Skin of body (tissue), 3 donors: ENCODE measurements at places on chromosomes 13 and 19. TPM values are rescaled to one million over a fixed set of nuclear protein-coding genes. Genes with fewer than 3 reads are reported as not detected.
A peak's percentile ranks its signal among the peaks of the same experiment; 100 is the strongest.

Gene DCT
- 28.3 TPM for total RNA-seq

- no peak for DNase-seq
Measured at GRCh38 chr19:38291855-38292254, 12.2 kb upstream of the C19orf33 start.

DNA sequence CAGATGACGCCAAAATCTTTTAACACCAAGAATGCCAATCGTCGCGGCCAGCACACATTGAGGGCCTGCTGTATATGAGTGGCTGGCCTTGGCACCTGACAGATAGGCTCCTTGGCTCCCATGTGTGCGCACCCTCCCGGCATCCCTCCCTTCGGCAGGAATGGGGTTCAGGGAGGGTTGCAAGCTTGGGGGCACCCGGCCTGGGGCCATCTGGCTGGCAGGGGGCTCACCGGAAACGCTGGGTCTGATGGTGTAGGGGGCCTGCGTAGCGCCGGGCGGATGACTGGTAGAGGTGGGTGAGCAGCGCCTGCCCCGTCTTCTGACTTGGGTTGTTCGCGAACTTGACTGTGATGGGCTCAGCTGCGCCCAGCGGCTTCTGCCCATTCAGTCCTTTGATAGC, 22.4 kb downstream of the PRKCSH start:
- DNase-seq = no peak

- DNase-seq = no peak
Measured at GRCh38 chr19:3231288-3231687, 6.8 kb downstream of the CELF5 start.

DNA sequence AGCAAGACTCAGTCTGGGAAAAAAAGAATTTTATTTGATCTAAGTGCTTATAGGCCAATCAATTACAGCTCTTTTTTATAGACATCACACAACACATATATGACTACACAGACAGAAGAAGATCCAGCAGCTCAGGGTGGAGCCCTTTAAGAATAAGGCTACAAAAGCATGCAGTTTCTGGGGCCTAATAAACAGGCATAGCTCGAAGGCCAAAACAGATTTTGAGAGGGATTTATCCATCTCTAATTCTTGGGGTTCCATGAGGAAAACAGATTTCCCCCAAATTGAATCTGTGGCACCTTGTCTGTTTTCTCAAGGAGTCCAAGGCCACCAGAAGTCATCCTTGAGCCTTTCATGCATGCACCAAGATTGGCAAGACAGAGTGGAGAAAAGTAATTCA, 3.9 kb upstream of the ZNF550 start:
- DNase-seq = no peak

DNA sequence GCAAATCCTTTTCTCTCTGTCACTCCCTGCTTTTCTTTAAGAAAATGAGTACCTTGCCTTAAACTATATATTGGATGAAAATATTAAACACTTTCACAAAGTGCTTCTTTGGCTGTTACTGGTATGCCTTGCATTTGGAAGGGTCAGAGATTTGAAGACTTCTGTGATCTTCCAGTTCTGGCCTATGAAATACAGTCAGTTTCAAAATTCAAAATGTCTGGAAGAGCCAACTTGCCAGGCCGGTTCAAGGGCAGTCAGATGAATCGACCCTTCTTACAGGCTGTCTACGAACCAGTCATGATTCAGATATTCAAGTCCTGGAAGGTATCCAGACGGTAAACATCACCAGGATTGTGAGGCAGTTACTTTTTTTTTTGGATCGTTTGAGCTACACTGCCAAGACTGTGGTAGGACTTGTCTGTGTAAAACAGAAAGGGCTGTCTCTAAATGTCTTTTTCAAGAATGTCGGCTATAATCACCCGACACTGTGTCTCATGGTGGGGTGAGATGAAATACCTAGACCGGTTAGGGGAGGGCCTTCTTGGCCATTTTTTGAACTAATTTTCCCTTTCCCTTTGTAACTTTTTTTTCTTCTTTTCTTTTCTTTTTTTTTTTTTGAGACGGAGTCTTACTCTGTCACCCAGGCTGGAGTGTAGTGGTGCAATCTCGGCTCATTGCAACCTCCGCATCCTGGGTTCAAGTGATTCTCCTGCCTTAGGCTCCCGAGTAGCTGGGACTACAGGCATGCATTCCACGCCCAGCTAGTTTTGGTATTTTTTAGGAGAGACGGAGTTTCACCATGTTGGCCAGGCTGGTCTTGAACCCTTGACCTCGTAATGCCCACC, 11.2 kb downstream of the ACTN4 start:
- DNase-seq = peak; percentile 80

Gene A1BG
- 5.1 TPM for total RNA-seq

Gene ZNF730
- 6.8 TPM for total RNA-seq

GRCh38 chr13:27404680-27405079, 19.7 kb upstream of the GTF3A start:
- no peak for DNase-seq

DNA sequence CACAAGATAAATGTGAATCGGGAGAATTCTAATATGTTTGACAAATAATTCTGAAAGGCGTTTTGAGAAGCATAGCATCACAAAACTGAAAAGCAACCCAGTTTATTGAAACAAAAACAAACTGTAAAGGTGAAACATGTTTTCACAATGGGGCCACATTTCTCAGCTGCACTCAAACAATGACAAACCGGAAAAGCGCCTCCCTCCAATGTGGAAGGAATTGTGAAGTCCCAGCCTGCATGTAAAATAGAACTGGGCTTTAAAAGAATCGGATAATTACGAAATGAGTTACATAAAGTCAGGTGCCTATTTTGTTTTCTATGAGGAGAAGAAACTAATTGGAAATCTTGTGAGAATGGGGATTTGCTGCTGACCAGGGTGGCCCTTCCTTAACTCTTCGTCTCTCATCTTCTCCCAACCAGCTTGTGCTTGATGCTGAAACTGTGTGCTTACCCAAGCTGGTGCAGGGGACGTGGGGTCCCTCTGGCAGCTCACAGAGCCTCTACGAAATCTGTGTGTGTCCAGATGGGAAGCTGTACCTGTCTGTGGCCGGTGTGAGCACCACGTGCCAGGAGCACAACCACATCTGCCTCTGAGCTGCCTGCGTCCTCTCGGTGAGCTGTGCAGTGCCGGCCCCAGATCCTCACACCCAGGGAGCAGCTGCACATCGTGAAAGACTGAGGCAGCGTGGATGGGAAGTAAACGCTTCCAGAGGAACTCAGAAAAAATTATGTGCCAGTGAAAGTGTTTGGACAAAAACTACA, 109.4 kb downstream of the SACS start:
- DNase-seq = peak; percentile 7

DNA sequence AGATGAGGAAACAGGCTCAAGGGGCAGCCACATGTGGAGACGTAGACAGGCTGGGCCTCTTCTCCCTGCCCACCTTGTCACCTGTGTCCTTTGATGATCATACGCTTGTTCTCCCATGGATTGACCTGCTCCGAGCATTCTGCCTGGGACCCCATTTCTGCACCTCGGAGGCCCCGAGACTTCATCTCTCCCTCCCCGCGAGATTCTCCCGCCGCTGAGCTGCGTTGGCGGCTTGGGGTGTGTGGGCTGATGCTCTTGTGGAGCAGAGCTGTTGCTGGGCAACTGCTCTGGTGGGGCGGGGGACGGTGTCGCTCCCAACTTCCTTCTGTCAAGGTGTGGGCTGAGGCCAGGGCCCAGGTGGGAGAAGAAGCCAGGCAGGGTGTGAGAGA, 22.1 kb downstream of the MAST3 start:
- no peak for DNase-seq

DNA sequence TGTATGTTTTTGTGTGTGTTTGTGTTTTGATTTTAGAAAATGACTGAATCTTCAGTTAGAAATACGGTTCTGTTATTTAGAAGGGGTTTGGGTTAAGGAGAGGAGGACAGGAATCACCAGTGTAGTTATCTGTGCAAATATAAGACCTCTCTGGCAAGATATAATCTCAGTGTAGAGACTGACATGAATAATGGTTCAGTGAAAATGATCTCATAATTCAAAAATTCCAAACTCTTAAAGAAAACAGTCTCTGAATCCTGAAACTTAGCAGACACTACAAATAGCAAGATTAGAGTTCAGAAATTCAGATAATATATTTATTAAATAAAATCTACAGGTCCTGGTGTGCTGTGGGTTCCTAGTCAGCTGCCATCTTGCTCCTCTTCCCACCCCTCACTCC, 73.5 kb downstream of the PDS5B start:
- no peak for DNase-seq

Gene CILP2
- 0.49 TPM for total RNA-seq

DNA sequence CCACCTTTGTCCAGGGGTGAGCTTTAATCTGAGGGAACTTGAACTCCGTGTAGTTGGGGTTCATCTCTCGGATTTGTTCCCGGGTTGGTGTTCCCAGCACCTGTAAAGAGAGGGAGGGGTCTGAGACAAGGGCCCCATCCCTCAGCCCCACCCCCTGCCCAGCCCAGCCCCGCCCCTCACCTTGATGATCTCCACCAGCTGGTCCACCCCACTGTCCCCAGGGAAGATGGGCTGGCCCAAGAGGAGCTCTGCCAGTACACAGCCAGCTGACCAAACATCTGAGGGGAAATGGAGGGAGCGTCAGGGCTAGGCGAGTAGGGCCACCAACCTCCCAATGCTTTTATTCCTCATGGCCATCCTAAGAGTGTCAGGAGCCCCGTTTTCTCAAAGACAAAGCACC, 9.3 kb downstream of the GSK3A start:
- no peak for DNase-seq

DNA sequence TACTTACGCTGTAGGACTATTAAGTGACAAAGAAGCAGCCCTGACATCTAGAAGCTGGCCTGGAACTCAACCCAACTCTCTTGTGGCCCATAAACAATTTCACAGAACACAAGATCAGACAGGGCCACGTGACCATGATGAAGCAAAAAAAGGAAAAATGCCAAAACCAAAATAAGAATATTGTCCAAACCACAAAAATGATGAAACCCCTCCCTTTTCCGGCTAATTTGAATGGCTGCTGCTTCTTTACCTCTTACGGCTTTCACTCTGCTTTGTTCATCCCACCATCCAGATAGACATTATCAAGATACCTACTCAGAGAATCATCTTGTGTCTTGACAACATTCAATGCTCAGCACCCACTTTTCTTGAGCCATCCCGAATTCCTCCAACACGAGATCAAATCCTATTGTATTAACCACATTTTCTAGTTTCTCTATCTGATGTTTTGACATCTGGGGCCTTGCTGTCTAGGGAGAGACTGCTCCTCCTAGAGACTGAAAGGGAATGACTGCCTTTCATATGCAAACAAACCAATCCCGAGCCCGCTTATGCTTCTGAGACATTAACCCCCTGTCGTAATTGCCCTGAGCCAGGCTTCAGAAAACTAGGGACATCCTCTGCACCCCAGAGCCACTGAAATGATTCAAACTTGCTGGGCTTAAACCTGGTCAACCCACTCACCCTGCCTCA, 186.3 kb downstream of the TDRD3 start:
- DNase-seq = peak; percentile 64

DNA sequence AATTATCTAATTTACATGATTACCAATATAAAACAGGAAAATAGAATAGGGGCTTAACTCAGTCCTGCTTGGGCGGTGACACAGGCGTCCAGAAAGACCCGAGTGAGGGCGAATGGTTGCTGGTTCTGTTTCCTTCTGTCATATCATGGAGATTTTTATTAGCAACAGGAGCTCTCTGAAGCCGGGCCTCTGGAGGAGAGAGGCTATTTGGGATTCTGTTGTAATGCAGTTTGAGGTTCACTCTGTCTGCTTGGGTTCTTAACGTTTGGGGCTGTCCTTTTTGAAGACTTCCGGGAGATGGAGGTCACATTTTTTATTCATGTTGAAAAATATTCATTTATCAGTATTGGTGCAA, 115.7 kb upstream of the ZNF536 start:
- DNase-seq = no peak

GRCh38 chr19:7869910-7870511, 4.2 kb downstream of the PRR36 start:
- no peak for DNase-seq

DNA sequence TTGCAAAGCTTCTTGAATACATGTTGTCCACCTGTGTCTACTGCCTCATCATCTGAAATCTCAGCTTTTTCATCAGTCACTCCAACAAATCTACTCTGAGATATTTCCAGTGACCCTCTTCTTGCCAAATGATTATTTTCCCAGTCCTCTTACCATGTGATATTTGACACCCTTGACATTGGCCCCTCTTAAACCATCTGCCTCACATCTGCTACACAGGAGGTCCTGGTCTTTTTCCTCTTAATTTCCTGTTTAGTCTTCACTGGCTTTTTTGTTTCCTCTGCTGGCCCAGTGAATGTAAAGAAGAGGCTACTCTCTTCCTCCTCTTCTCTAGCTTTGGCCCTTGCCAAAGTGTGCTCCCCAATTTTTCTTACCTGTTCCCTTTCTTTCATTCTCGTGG, 218.7 kb downstream of the DNAJC15 start:
- DNase-seq = no peak

- no peak for DNase-seq
Measured at GRCh38 chr19:10295305-10295846, 5.6 kb downstream of the ICAM5 start.

GRCh38 chr13:49791315-49791710, 1.2 kb downstream of the KPNA3 start:
- DNase-seq = no peak

DNA sequence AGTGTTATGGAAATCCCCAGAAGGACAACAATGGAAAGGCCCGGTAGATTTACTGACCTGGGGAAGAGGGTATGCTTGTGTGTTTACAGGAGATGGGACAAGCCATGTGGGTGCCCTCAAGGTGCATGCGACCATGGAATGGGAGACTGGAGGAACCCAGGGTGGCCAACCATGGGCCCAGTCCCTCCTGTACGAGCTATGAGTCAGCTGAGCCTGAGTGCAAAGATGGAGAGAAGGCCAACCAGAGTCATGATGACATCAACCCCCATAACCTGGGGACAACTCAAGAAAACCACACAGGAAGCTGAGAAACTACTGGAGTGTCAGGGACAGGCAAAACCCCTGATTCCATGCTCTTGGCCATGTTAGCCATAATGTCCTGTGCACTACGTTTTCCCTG, 7.8 kb downstream of the ZNF350 start:
- DNase-seq = no peak

Gene AZU1
- 12.8 TPM for total RNA-seq

Gene MCF2L
- 23.9 TPM for total RNA-seq

- no peak for DNase-seq
Measured at GRCh38 chr13:109790942-109791605, 4.7 kb upstream of the IRS2 start.

Gene FDX2
- total RNA-seq = 7.1 TPM

GRCh38 chr19:40217934-40218890, at the start of gene TTC9B:
TSS of gene TTC9B (minus strand) at chr19:40218384. CDS start at chr19:40218381, 3 bp downstream.
- no peak for DNase-seq

GRCh38 chr19:30225676-30226463, 146.3 kb upstream of the ZNF536 start:
- DNase-seq = no peak

Gene POLRMT
- 15.6 TPM for total RNA-seq

Gene DLEU7
- total RNA-seq = 0.10 TPM

Gene LAIR1
- 11.5 TPM for total RNA-seq

DNA sequence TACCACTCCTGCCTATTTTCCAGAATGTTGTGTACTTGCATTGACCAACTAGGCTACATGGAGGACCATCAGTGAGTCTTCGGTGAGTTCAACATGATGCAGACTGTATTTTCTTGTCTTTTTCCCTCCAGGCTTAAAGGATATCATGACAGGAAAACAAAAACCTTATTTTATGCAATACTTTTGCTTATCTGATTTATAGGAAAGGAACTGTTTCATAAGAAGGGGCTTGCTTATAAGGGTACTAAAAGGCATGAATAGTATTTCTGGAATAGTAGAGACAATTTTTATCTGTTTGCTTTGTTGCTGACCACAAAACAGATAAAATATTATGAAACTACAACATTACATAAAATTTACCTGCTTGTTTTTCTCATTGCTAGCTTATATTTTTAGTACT, 374.7 kb downstream of the KLF5 start:
- DNase-seq = no peak

Gene PLPPR3
- 0.89 TPM for total RNA-seq

- DNase-seq = no peak
Measured at GRCh38 chr19:33722456-33723239, 74.0 kb upstream of the KCTD15 start.
